Endothelial cell of coronary artery (primary cell): ENCODE measurements at places on chromosomes 12 and 14. TPM values are rescaled to one million over a fixed set of nuclear protein-coding genes. Genes with fewer than 3 reads are reported as not detected.

Gene CLEC1B
- not detected in 2 replicates for total RNA-seq

Gene GARIN6
- not detected in 2 replicates for total RNA-seq

Gene CISTR
- not detected in 2 replicates for total RNA-seq

Gene SINHCAF
- 55.4 and 55.7 TPM in 2 replicates for total RNA-seq

Gene PARPBP
- 8.9 and 15.3 TPM in 2 replicates for total RNA-seq

Gene TAS2R46
- 1.3 and 3.1 TPM in 2 replicates for total RNA-seq

Gene MSI1
- not detected in 2 replicates for total RNA-seq

Gene ANKRD33
- under 0.01 and 0.09 TPM in 2 replicates for total RNA-seq
